ENCODE measurements at places on chromosomes 2 and 18. TPM values are rescaled to one million over a fixed set of nuclear protein-coding genes. Genes with fewer than 3 reads are reported as not detected.

SULT1C4 gene
- 7.0 TPM for total RNA-seq

SLC4A3 gene
- 0.13 TPM for total RNA-seq

SCTR gene
- not detected for total RNA-seq

SLC38A11 gene
- total RNA-seq, result not detected

ANKRD62 gene
- not detected for total RNA-seq
